ENCODE measurements at places on chromosomes 12 and 14.

- DNase-seq: no peak
Measured at GRCh38 chr12:23221926-23222325, 597.0 kb downstream of the ETNK1 start.

DNA sequence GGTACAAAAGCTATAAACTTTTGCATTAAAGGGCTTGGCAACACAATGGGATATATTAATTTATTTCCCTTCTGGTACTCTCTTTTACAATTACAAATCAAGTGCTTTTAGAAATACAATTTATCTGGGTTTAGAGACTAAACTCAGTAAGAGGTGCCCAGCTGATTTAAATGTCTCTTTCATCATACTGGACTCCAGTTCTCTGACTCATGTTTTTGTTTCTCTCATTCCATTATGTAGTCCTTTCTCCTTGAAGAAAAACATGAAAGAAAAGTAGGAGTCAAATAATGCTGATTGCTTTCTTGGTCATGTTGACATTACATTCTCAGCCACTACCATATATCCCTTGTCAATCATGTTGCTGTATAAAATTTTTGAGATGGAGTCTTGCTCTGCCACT is 36.3 kb upstream of the CFL2 start:
- no peak for DNase-seq

GRCh38 chr12:132858718-132859266 is 28.6 kb downstream of the CHFR start:
- DNase-seq: no peak

DNA sequence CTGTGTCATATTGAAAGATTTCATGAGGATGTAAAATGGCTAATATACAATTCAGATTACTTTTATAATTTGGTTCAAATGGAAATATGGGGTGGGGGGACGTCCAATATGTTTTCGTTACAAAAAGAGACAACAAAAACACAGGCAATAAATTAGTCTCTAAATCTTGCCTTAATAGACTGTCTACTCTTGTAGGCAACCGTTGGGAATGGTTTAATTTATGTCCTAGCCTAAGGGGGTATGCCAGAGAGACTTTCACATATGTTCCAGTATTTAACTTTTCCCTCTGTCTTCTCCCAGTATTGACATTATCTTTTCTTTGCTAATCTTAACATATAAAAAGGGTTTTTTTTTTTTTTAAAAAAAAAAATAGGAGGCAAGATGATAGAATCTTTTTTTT is 41.5 kb upstream of the LIN7A start:
- no peak for DNase-seq

DNA sequence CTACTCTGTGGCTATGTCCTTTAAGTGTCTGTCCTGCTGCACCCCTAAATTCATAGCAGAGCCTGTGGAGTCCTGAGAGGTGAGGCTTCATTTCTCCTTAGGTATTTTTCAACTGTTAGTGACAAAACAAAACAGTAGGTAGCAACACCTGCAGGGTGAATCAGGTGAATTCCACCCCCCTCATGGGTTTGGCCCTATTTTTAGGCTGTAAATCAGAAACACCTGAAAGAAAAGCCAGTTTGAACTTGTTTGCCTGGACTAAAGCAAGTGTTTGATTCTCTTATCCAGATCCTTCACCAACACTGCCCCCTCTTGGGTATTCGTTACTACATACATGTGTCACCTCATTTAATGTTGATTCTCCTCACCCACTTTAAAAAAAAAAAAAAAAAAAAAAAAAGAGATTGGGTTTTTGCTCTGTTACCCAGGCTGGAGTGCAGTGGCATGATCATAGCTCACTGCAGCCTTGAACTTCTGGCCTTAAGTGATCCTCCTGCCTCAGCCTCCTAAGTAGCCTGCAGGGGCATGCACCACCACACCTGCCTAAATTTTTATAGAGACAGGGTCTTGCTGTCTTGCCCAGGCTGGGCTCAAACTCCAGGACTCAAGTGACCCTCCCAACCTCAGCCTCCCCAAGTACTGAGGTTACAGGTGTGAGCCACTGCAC is 10.3 kb downstream of the TBPL2 start:
- no peak for DNase-seq

DNA sequence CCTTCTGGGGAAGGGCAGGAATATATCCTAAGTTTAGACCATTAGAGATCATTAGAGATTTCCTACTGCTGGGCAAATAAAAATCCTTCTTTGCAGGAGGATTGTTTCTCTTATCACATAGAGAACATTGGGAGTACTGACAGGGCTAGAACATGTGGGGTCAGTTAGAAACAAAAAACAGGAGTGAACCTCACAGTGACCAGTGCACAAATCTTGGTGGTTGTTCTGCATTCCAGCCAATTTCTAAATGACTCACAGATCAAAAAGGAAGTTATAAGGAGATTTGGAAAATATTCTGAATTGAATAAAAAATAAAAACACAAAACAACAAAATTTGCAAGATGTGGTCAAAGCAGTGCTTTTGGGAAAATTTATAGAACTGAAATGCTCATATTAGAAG is 118.8 kb downstream of the LLPH start:
- DNase-seq: no peak

GRCh38 chr14:93977790-93978581 is 1.6 kb upstream of the ASB2 start:
- no peak for DNase-seq

- DNase-seq: no peak
Measured at GRCh38 chr14:22836301-22837113, at the start of gene MMP14. TSS of gene MMP14 (plus strand) at chr14:22836585. CDS start at chr14:22836818, 233 bp downstream.

DNA sequence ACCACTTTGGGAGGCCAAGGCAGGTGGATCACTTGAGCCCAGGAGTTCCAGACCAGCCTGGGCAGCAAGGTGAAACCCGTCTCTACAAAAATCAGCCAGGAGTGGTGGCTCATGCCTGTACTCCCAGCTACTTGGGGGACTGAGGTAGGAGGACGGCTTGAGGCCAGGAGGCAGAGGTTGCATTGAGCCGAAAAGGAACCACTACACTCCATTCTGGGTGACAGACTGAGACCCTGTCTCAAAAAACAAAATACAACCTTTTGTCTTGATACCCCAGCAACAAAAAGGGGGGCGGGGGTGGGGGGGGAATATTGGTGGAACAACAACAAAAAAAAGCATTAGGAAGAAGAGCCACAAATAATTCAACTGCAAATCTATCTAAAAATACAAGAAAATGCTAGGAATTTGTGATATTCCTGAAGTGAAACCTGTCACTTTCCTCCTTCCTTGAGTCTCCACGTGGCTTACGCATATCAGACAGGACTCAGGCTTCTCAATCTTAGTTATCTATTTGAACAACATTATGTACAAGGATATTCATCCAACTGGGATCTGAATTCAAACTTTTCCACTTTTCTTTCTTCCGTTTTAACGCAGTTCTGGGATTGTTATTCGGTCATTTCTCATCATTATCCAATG is 1.3 kb downstream of the R3HDM2 start:
- DNase-seq: no peak

DNA sequence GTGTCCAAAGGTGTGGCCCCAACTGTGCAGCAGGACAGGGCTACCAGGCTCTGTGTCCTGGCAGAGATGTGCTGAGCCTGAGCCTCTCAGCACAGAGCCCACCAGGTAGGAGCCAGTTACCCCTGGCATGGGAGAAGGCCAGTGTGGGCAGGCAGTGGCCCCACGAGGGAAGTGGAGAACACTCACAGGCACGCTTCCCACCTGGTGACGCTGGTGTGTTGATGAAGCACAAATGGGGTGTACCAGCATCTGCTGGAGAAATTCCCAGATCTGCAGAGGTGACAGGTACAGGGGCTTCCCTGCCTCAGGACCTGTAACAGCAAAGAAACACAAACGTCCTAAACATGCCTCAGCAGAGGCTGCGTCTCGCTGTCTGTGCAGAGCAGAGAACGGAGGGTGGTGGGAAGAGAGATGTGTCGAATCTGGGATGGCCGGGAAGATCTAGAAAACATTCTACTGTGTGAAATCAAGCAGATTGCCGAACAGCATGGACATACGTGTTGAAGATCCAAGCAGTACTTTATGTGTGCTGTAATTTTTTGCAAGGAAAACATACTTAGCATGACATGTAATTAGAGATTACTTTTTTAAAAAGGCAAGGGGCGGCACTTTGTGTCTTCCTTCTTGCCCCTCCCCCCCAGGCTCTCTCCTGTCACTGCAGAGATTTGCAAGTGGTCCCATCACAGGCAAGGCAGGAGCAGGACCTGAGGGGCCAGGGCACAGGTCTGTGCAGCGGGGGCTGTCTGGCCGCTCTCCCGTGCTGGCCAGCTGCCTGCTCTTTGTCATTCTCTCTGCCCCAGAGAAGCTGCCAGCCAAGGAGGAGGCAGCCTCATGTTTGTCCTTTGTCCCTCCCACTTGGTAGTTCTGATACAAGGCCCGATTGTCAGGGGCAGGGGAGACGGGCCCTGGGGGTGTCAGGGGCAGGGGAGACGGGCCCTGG is 17.3 kb downstream of the HIP1R start:
- DNase-seq: no peak

DNA sequence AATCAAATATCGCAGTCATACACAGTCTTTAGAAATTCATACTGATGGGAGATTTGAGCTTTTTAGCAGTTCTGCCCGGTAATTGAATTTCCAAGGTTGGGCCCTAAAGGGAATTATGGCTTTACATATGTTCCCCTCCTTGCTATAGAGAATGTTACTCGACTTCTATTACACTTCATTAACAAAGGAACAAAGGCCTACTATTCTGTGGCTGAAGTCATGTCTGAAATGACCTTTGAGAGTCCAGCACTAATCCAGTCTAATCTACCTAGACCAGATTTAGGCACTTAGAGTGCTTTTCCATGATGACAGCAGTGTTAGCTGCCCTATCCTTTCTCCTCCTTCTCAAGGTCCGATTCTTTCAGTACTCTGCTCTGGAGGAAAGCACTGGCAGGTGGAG is 305.3 kb downstream of the MED13L start:
- DNase-seq: no peak

DNA sequence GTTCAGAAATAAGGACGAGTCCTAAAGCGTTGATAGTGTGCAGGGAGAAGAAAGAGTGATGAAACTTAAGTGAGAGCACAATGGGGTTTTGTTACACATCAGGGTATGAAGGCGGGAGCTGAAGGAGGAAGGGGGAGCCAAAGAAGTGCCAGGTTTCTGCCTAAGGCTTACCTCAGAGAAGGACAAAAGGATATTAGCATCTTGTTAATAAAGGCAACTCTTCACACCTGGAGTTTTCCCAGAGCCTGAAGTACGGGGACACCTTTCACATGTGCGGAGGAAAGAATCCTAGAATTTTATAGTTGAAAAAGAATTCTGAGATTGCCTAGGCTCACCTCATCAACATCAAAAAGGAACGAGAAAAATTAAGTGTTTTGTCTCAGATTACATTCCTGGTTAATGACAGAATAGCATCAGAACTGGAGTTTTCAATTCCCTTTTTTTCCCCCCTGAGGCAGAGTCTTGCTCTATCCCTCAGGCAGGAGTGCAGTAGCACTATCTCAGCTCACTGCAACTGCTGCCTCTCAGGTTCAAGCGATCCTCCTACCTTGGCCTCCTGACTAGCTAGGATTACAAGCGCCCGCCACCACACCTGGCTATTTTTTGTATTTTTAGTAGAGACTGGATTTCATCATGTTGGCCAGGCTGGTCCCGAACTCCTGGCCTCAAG is 2.2 kb upstream of the SAV1 start:
- no peak for DNase-seq

DNA sequence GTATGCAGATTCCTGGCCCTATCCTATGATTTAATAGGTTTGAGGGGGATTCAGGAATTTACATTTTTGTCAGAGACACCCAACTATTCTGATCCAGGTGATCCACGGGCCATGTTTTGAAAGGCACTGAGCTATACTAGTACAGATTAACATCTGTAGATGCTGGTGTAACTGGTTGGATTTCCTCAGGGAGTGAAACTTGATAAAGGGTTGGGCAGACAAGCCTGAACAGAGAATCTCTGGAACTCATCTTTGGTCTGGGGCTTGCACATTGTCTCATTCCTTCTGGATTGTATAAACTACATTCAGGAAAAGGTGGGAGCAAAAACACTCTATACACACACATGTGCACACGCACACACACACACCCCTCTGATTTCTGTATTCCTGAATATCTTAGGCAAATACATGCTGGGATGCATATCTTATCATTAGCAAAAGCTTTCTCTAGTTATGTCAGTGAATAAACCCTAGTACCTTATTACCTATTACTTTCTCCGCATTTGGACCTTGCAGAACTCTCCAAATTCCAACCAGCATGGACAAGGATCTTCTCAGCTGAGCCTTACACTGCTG is 104.6 kb downstream of the SLC38A1 start:
- no peak for DNase-seq

- DNase-seq: no peak
Measured at GRCh38 chr12:2384533-2385351, 332.0 kb downstream of the CACNA1C start.

GRCh38 chr12:47991106-47992061 is 12.9 kb downstream of the COL2A1 start:
- no peak for DNase-seq

DNA sequence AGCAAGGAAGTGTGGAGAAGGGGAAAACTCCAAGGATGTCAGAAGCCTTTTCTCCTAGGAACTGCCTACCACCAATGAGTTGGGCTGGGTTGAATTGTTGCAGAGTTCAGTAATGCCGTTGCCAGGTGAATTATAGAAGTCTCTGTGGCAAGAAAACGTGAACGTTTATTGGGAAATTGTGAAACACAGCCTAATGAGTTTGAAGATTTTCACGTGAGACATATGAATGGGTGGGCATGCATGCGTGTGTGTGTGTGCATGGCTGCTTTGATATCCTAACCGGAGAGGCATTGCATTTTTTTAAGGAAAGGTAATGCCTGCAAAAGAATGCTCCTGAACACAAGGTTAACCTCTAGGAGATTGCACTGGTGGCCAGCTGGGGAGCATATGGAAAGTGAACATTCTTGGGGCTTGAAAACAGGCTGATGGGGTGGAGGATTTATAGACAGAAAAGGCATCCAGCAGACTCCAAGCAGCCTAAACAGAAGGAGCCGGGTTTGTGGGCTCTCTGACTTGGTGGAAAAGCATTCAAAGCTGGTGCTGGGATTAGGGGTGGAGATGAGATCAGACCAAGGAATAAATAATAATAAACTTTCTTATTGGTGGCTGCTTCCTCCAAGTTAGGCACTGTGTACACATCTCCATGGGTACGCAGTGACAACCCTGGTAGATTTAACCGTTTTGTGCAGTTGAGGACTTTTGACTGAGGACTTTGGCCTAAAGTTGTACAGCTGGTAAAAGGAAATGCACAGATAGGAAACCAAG is 67.8 kb downstream of the NTF3 start:
- no peak for DNase-seq
